NCI-H187 (cell line): ENCODE measurements at places on chromosomes 1 and 21.
A peak's percentile ranks its signal among the peaks of the same experiment; 100 is the strongest.

- no peak for DNase-seq
Measured at GRCh38 chr1:228075801-228076271, 6.7 kb upstream of the ARF1 start.

DNA sequence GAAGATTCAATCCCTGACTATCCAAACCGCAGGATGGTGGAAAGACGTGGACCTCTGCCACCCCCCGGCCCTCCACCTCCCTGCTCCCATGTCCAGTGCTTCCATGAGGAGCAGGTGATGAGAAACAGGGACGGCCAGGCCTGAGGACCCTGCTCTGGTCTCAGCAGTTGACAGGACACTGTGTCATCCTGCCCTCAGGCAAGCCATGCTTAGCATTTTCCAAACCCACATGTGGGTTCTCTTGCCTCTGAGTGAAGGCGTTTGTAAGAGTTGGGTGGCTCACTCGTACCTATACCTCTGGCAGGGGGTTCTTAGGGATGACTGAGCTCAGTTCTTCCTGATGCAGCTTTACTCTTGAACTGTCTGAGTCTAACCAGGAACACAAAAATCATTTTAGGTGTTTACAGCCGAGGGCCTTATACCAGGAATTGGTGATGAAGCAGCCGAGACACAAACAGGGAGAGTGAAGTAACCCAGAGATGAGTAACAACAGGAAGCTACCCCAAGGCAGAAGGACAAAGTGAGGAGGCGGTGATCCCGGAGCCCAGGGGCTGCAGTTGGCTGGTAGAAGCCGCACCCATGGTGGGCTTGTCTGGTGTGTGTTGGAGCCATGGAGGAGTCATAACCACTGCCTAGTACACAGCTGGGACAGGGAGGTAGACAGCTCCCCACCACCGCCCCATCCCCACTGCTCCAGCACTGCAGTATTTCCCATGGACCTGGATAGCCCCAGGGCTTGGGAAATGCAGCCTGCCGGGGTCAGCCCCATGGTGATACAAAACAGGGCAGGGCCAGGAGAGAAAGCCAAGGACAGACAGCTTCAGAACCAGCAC lies 21.4 kb downstream of the MYBPH start:
- no peak for DNase-seq

- DNase-seq: no peak
Measured at GRCh38 chr1:86546787-86547221, at the start of gene CLCA4. TSS of gene CLCA4 (plus strand) at chr1:86547078. CDS start at chr1:86547120, 42 bp downstream.

DNA sequence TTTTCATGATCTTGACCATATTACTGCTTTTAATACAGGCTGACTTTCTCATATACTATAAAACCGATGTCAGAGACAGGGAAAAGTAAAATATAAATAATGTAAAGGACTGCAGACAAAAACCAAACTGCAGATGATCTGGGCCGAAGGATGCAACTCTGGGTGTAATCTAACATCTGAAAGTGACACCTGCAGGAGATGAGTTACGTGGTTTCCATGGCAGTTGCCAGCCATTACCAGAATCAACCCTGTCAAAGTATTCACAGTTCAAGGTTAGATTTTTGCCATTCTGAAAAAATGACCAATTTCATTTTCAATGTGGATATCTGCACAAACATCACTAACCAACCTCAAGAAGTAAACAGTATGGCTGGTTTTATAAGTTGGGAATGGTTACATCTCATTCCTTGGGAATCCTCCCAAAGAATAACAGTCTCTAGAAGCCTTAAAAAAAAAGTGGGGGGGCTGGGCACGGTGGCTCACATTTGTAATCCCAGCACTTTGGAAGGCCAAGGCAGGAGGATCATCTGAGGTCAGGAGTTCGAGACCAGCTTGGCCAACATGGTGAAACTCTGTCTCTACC lies 27.7 kb downstream of the DNAJC11 start:
- no peak for DNase-seq

DNA sequence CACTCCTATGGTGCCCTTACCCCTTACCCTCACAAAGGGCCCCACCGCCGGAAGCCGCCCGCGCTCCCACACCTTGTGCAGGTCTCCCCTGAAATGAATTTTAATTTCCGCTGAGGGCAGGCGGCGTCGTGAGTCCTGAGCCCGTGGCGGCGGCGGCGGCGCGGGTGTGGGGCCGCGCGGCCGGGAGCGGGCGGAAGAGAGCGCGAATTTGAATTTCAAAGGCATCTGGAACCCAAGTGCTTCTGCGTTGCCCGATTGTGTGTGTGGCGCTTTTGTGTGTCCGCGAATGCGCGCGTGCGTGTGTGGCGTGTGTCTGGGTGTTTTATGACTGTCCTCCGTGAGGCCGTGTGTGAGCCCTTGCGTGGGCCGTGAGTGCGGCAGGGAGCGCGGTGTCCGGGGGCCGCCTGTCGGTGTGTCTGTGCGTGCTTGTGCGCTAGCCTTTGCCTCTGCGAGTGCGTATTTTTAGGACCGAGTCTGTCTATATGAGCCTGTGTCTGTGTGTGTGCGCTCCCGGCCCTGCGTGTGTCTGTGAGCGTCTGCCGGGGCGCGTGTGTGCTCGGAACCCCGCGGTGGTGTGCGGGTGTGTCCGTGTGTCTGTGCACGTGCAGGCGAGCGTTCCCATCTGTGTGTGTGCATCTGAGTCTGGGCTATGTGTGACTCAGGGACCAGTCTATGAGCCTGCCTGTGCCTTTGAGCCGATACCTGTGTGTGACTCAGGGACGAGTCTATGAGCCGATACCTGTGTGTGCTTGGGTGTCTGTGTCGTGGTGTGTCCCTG lies 7.9 kb upstream of the ADGRB2 start:
- no peak for DNase-seq

GRCh38 chr1:110341146-110341871 lies 2.1 kb downstream of the RBM15 start:
- DNase-seq: no peak

- DNase-seq: no peak
Measured at GRCh38 chr21:42375506-42375905, 9.2 kb upstream of the TFF1 start.

- no peak for DNase-seq
Measured at GRCh38 chr1:219066098-219066497, 107.6 kb upstream of the LYPLAL1 start.

- peak; percentile 36 for DNase-seq
Measured at GRCh38 chr1:119286587-119287181, 81.9 kb upstream of the HAO2 start.

GRCh38 chr1:172180501-172181285 lies 239.8 kb upstream of the C1orf105 start:
- no peak for DNase-seq

DNA sequence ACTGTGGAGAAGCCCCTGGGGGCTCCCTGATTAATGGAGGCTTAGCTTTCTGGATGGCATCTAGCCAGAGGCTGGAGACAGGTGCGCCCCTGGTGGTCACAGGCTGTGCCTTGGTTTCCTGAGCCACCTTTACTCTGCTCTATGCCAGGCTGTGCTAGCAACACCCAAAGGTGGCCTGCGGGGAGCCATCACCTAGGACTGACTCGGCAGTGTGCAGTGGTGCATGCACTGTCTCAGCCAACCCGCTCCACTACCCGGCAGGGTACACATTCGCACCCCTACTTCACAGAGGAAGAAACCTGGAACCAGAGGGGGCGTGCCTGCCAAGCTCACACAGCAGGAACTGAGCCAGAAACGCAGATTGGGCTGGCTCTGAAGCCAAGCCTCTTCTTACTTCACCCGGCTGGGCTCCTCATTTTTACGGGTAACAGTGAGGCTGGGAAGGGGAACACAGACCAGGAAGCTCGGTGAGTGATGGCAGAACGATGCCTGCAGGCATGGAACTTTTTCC lies 24.8 kb downstream of the PCSK9 start:
- DNase-seq: no peak

DNA sequence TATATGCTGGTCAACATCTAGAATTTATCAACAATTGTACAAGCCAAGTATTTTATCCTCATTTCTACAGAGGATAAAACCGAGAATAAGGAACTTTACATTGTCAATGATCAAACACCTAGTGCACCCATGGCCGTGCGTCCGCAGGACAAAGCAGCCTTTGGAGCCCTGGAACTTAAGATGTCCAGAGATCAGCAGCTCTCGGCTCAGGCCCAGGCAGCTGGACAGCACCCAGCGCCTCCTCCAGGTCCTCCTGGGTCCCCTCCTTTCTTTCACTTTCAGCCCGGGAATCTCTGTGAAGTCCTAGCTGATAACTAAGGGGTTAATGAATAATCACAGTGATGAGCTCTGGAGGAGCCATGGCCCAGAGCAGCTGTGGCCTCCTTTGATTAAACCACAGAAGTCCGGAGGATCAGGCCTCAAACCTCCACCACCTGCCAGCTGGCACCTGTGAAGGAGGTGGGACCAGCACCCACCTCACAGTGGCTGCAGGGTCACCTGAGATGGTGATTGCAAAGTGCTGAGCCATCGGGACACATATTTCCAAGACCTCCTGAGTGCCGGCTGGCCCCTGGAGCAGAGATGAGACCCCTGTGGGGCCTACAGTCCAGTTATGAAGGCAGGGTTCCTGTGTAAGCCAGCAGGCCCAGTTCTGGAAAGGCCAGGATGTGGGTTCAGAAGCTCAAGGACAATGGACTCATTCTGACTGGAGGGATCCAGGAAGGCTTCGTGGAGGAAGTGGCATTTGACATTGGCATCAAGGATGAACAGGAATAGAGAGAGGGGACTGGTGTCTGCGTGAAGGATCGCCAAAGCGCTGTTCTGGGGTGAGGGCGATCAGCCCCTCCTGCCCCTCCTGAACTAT lies 11.6 kb upstream of the SAMD11 start:
- DNase-seq: no peak

- no peak for DNase-seq
Measured at GRCh38 chr1:182998482-182998881, 24.7 kb upstream of the LAMC1 start.

DNA sequence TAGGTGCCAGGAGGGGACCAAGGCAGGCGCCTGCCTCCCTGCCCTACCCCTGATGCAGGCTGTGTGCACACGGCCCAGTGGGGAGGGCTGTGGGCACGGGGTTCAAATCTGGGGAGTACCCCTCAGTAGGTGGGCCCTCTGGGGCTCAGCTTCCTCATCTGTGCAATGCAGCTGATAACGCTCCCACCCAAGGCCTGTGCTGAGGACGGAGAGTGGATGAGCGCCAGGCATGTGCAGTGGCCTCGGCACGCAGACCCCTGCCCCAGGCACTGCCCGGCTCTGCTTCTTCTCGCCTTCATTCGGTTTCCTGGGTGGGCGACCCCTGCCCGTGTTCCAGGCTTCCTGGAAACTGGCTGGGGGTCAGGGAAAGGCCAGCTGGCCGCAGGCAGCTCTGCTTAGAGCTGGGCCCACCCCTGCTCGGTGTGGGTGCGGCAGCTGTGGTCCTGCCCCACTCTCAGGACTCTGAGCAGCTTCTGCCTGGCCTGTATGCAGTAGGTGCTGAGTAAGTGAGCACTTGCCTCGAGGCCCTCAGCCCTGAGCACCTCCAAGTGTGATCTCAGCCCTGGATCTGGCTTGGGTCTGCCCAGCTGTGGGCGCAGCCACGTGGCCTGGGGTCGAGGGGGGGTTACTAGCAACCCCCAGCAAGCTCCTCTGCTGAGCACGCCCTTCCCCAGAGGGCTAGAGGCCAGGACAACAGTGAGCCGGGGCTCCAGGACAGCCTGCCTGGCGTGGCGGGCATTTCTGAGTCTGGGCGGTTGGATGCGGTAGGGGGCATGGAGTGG lies 11.9 kb upstream of the TNFRSF14 start:
- no peak for DNase-seq

DNA sequence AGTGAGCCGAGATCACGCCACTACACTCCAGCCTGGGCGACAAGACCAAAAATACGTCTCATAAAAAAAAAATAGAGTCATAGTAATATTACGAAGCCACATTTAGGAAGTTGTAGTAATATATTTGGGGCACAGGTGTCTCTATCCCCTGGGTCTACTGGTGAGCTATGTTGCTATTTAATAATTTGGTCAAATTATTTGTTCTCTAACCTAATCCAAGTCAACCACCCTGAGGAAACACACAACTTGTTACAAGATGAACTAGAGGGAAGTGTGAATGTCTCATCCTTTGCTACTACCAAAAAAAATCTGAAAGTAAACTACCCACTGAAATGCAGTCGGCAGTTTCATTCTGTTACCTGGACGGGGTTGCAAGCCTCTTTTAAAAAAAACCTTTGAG lies 35.3 kb downstream of the RGS8 start:
- no peak for DNase-seq

DNA sequence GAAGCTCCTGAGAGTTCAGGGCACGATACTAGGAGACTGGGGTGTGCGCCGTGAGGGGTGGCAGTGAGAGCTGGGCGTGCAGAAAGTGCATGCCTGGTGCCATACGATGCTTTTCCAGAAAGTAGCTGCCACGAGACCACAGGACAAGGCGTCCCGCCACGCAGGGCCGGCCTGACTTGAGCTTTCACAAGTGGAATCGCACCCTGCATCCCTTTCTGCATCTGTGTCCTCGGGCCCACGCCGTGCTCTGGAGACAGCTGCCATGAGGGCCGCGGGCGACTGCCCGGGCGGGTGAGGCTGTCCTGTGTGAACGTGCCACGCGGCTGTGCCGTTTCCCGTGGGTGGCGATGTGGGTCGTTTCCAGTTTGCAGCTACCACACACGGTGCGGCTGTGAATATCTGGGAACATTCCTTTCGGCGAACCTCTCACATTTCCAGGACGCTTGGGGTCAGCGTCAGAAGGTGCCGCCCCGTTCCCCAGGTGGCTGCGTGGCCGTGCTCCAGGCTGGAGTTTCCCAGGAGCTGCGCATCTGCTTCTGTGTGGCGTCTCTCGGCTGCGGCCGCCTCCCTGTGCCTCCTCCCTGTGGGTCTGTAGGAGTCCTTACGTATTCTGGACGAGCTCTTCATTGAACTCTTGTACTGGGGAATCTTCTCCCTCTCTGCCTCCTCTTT lies 1.0 kb upstream of the PERM1 start:
- DNase-seq: no peak

- DNase-seq: no peak
Measured at GRCh38 chr1:81582467-81582986, 218.2 kb upstream of the ADGRL2 start.

DNA sequence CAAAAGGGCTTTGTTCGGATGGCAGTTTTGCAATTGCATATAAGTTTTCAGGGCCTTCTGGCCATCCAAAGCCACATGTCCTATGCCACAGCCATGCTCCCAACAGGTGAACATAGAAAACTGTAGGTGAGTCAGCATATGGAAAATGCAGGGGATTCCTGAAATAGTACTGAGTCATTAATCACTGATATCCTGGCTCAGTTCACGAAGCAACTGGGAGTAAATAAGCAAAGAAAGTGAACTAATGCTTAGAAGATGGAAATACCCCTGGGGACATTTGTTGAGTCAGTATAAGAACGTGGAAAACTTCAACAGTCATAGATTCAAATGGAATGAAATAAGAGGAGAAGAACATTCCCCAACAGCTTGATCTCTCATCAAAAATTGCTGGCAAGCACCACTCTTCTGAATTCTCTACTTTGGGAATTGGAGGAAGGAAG lies 148.9 kb upstream of the RUNX1 start:
- no peak for DNase-seq

GRCh38 chr1:30692948-30693301 lies 30.5 kb downstream of the MATN1 start:
- no peak for DNase-seq

- DNase-seq: no peak
Measured at GRCh38 chr1:197092491-197093023, 25.5 kb upstream of the F13B start.

- no peak for DNase-seq
Measured at GRCh38 chr1:236545621-236546169, 21.9 kb downstream of the LGALS8 start.

GRCh38 chr1:66788231-66788939 lies 12.7 kb downstream of the INSL5 start:
- no peak for DNase-seq

- DNase-seq: no peak
Measured at GRCh38 chr1:29599826-29600225, 363.5 kb downstream of the PTPRU start.

GRCh38 chr1:78911956-78912880 lies 94.3 kb downstream of the ADGRL4 start:
- DNase-seq: no peak

GRCh38 chr1:42173155-42173933 lies 8.8 kb upstream of the GUCA2A start:
- DNase-seq: peak; percentile 12
